ENCODE measurements at places on chromosomes 2 and 18.
A peak's percentile ranks its signal among the peaks of the same experiment; 100 is the strongest.

GRCh38 chr2:64862623-64863022, 126.6 kb upstream of the SLC1A4 start:
- DNase-seq = no peak

DNA sequence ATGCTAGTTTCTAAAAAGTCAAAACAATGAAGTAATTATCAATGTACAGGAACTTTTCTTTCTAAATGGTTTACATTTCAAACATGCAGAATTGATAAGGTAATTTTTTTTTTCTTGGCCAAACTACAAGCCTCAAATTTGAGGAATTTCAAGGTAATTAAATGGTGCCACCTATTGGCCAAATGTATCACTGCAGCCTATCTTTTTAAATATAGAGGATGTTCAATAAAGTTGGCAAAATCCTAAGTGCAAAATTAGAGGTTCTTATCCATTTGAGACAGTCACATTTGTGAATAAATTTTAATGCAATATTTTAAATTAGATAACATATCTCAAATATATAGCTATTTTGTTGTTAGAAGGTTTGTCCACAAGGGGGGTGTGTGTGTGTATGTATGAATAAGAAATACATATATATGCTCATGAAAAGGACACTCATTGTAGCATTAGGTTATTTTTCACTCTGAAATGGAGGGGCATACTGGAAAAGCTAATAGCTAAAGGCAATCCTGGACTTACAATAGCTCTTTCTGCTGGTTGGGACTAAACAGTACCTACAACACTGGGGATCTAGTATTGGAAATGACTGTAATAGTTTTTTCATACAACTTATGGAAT, 26.2 kb downstream of the MMADHC start:
- no peak for DNase-seq

- DNase-seq = no peak
Observed at GRCh38 chr2:43159797-43160196, 66.6 kb downstream of the ZFP36L2 start.

GRCh38 chr18:76456823-76457222, 38.2 kb downstream of the ZNF516 start:
- no peak for DNase-seq

DNA sequence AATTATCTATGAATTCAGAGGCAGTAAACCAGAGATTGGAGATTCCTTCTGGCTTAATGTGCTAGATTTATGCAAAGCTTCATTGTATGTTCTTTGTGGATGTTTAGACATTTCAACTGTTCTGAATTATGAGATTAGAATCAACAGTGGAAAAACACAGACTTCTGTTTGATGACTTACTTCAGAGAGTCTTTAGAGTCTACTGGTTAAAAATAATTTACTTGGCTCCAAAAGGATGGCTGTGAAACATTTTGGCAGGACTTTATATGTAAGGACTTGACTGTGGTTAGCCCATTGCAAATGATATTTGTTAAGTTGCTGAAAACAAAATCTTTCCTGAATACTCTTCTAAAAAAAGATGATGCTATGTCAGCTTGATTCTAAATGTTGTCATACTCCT, 25.5 kb upstream of the LRRC30 start:
- DNase-seq = no peak

- DNase-seq = no peak
Observed at GRCh38 chr18:1496096-1496495, 591.4 kb downstream of the ADCYAP1 start.

DNA sequence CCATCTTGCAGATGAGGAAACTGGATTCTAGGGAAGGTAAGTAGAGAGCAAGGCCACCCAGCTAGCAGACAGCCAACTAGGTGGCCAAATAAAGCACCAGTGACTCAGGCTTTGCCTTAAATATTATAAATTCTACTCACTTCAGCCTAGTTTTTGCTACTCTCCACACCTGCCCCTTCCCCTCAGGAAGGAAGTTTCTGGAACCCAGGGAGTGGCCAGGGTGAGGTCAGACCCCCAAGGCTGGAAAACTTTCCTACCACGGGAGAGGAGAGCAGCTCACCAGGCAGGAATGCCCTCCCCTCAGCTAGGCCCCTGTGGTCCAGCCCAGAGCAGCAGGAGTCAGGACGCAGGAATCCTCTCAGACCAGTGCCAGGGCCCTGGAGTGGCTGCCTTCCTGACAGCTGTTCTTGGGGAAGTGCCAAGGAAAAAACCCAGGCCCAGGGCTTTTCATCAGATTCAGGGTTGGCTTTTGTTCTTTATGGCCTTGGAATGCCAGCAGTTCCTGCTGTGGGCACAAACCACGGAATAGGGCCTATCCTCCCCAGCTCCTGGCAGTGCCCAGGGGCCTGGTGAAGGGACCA, 5.1 kb upstream of the PAX8 start:
- no peak for DNase-seq

- DNase-seq = peak; percentile 61
Observed at GRCh38 chr2:86022661-86023365, 82.9 kb downstream of the POLR1A start.

DNA sequence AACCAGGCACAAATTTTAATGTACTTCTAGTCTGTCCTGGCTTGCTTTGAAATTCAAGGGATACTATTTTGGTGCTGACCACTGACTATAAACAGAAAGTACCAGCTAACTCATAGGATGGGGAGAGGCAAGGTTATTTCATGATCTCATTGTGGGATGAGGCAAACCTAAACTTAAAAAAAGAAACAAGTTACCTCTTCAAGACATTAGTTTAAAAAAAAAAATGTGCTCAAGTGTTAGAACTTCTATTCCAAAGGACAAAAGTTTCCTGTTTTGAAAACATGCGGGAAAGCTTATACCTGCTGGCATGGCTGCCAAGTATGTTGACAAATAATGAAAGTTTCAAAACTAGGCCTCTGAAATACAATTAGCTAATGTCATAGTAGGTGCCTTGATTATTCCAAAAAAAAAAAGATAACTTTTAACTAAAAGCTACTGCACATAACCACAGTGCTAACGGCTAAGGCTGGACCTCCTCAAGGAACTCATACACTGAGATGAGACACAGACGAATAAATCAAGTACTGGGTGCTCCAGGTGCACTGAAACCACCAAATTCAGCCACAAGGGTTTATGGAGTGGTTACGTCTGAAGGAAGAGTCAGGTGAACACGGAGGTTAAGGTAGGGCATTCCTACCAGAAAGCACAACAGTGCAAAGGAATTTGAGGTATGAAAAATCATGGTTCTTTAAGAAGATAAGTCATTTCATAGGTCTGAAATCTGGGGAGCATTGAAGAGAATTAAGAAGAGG, 38.1 kb downstream of the TMEM131 start:
- no peak for DNase-seq

GRCh38 chr2:241582328-241582727, 23.8 kb downstream of the BOK start:
- DNase-seq = no peak

DNA sequence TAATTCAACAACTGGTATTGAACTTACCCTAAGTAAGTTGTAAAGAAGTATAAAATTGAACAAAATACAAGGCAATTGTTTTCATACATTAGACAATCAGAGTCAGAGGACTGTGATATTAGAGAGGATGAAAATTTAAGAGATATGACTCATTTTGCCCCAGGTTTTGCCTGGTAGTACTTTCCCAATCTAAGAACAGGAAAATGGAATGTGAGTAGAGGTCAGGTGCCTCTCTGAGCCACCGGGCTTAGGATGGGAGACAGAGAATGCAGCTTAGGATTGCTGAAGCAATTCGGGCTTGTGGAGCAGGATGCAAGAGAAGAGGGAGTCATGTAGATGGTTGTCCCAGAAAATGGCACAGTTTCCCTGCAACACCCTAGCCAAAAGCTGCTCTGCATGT, 219.7 kb upstream of the CHST9 start:
- DNase-seq = no peak

DNA sequence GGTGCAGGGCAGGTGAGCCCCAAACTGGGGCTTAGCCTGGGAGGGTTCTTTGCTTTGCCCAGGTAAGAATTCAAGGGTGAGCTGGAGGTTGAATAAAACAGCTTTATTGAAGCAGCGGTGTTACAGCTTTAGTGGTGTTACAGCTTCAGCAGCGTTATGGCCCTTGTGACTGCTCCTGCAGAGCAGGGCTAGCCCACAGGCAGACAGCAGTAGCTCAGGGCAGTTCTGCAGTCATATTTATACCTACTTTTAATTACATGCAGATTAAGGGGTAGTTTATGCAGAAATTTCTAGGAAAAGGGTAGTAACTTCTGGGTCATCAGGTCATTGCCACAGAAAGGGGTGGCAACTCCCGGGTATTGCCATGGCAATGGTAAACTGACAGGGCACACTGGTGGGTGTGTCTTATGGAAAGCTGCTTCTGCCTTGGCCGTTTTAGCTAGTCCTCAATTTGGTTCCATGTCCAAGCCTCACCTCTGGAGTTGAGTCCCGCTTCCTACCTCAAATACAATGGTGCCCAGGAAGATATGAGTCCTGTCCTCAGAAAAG, 78.2 kb downstream of the THNSL2 start:
- no peak for DNase-seq

DNA sequence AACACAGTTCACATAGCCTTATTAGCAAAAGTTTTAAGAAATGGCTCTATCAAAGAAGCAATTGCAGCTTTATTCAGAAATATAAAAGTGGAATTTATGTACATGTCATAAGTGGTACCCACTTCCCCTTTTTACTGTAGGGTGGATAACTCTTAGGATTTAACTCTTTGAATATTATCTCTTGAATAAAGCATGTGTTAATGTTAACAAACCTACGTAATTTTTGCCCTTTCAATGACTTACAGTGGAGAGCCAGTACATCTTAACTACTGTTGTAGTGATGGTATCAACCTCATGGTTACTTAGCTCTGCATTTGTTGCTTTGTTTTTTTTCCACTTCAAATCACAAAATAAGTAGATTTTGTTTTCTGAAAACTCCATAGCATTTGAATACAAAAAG, 8.8 kb downstream of the NABP1 start:
- no peak for DNase-seq

- no peak for DNase-seq
Observed at GRCh38 chr18:69998523-69998987, 50.9 kb upstream of the CD226 start.

DNA sequence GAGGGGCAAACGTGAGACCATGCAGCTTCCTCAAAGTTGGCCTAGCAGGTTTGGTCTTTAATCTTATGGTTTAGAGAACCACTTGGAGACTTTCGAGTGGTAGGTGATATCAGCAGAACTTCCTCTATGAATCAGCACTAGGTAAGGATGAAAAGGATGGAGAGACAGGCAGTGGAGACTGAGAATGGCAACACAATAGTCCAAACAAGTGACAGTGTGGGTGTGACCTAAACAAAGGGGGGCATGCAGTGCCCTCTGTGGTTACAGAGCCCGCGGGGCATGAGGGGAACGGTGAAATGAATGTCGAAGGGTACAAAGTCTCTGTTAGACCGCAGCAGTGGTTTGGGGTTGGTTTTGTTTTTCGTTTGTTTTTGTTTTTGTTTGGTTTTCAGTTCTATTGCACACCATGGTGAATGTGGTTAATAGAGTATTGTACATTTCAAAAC, 143.9 kb downstream of the L3MBTL4 start:
- no peak for DNase-seq

DNA sequence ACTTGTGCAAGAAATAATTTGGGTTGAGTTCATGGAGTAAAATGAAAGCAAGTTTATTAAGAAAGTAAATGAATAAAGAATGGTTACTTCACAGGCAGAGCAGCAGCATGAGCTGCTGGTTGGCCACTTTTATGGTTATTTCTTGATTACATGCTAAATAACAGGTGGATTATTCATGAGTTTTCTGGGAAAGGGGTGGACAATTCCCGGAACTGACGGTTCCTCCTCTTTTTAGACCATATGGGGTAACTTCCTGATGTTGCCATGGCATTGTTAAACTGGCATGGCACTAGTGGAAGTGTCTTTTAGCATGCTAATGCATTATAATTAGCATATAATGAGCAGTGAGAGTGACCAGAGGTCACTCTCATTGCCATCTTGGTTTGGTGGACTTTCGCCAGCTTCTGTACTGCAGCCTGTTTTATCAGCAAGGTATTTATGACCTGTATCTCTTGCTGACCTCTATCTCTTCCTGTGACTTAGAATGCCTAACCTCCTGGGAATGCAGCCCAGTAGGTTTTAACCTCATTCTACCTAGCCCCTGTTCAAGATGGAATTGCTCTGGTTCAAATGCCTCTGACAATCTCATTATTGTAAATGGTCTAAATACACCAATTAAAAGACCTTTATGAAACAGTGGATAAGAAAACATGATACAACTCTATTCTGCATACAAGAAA, 114.1 kb upstream of the FIGN start:
- no peak for DNase-seq

DNA sequence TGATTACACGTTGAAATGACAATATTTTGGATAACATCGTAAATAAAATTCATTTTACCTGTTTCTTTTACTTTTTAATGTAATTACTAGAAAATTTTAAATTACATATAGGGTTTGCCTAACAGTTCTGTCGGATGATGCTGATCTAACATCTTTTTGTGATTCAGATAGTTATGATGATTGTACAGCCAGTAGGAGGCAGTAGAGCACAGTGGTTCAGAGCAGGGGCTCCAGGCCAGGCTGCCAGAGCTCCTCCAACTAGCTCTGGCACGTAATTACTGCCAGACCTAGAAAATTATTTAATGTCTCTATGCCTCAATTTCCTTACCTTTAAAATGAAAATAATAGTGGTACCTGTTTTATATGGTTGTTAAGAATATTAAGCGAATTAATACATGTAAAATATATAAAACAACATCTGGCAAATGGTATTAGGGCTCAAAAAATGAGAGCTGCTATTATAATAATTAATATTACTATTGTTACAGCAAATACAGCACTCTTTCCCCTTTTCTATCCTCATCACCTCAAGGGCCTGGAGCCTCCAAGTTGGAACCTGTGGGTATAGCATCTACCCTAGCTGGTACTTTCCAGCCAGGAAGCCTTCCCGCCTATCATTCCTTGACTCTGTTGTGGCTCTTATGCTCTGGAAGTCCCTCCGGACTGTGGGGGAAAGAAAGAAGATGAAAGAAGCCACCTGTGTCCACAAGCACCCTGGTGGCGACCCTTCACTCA, 47.7 kb upstream of the PLA2R1 start:
- DNase-seq = peak; percentile 35

DNA sequence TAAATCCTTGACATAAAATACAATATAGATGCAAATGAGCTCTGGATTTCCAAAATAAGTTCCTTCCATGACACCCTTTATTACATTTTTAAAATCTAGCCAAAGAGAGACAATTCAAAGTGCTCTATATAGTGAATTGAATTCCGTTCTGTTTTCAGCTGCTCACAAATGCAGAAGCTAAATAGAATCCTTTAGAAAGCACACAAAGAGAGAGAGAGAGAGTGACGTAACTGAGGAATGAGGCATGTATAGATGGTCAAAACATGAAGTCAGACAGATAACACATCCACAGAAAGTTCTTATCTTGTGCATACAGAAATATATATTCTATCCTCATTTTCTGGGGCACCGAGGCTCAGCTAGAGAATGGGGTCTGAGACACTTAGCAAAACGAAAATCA, 344.7 kb upstream of the NETO1 start:
- no peak for DNase-seq

DNA sequence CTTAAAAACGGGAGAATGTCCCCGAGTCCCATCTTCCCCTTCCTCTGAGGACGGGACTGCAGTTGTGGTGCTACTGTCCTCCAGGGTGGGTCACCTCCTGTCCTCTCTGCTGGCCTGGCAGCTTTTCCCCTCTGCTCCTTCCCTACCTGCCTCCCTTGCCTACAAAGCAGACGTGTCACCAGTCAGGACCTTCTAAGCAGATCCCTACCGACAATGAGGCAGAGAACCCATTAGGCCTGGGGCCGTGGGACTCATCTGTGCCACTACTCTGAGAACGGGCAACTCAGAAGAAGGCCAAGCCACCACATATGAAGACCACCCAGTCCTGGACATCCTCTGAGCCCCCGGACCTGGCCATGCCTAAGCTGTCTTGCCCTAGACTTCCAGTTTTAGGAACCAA, 103.0 kb upstream of the TEX51 start:
- DNase-seq = no peak

GRCh38 chr2:161788175-161788574, 164.0 kb downstream of the SLC4A10 start:
- no peak for DNase-seq

All from stimulated activated naive B cell treated with anti-CD40 and anti-IgM and Interleukin-4, amounts not matched to agents 10 μg/mL and 1 μg/mL and 100 μg/mL, for 72 hours (primary cell).